Left hindlimb (tissue), 1 donor: ENCODE measurements at places on chromosomes 5 and 9.

DNA sequence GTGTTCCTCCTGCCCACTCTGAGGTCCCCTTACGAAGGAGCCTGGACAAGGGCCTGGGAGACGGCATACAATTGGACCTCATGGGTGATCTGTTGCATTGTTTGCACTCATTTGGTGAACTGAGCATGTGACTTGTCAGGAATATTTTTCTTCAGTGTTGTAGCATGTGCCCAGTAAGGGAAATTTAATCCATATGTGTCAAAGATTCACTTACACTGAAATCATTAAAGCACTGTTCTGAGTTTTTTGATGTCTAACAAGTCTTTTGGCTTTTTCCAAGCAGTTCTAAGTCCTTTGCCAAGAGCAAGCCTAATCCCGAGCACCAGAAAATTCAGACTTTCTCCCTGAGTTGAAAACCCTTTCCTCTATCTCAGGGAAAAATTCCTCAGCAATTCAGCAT, 61.6 kb upstream of the RPS23 start:
- no peak for DNase-seq

DNA sequence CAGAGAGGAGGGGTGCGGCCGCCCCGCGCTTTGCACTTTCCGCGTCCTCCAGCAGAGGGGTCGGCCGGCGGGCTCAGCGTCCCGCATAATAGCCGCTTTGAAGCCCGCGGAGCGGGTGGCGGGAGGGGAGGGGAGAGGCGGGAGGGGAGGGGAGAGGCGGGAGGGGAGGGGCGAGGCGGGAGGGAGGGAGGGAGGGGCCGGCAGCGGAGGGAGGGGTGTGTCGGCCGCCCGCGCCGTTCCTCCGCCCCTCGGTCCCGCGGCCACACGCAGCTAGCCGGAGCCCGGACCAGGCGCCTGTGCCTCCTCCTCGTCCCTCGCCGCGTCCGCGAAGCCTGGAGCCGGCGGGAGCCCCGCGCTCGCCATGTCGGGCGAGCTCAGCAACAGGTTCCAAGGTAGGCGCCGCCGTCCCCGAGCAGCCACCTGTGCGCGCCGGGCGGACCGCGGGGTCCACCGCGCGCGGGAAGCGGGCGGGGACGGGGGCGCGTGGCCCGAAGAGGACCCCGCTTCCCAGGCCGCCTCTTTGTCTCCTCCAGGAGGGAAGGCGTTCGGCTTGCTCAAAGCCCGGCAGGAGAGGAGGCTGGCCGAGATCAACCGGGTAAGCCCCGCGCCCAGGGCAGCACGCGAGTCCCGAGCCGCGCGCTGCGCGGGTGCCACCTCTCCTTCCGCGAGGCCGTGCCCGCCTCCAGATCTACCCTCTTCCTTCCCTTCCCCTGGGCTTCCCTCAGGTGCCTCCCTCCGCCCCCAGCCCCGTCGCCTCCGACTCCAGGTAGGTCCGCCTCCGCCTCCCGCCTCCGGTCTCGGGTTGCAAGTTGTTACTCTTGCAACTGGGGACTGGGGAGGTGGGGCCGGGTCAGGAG, at the start of gene AIF1L:
Gene AIF1L, plus strand, starts transcription at position 263 of the 857 bp plus-strand sequence. Its CDS starts 99 bp downstream, at position 362.
- DNase-seq: peak; percentile 64

DNA sequence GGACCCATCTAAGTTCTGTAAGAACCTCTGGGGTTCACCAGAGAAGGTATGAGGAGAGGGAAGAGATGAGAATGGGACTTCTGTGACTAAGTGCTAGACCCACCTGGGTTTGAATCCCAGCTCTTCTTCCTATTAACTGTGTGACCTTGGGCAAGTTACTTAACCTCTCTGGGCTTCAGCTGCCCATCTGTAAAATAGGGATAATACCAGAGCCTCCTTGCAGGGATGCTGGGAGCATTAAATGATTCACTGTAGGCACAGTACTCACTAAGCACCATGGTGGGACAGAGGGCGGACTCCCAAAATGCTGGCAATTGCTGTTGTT, 53.6 kb downstream of the WHRN start:
- DNase-seq: no peak

DNA sequence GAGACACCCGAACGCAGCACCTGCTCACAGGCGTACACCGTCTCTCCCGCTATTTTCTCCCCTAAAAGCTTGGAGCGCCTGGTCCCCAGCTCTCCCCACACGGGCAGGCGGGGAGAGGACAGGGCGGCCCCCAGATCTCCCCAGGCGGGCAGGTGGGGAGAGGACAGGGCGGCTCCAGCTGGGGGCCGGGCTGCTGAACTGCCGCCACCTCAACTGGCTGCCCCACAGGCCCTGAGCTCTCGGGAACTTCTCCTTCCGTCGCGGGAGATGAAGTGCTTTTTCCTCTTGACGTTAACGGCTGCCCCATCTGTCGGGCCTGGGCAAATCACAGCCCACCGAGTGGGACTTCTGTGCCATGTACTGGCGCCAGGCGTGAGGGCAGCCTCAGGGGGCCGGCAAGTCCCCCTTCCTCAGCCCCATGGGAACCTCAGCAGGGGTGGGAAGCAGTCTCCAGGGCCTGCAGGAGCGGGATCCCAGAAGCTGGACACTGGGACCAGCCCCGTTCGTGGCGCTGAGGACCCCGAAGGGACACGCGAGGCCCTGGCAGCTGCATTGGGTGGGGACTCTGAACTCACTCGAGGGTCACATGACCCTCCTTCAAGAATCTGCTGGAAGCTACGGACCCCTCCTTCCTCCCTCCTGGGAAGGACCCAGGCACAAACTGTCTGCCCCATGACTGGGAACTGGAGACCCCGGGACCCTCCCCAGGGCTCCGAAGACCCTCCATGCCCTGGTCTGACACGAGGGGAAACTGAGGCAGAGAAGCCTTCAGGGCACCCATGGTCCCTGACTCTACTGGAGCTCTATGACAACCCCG, 5.7 kb upstream of the EGFL7 start:
- peak; percentile 38 for DNase-seq

DNA sequence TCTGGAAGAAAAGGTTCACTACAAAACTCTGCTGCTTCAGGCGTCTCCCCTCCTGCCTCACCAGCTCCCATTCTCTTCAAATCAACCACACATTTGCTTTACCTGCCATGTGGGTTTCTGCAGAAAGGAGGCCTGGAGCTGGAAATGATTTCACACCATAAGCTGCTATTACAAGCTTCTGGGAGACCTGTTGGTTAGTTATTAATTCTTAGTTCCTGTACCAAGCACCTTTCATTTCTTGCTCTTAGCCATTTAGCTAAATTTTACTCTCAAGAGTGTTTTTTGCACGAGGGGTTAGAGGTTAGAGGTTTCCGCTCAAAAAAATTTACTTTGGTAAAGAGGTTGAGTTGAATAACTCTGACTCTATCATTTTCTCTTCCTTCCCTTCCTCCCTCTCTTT, 70.3 kb downstream of the MAP1B start:
- DNase-seq: no peak

DNA sequence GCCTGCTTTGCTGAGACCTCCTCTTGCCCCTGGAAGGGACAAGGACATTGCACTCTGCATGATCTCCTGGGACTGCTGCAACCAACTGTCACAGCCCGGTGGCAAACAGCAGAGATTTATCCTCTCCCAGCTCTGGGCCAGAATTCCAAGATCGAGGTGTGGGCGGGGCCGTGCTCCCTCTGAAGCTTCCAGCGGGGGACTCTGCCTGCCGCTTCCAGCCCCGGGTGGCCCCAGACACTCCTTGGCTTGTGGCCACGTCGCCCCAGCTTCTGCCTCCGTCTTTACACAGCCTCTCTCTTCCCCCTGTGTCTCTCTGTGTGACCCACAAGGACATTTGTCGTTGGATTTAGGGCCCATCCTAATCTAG, 67.1 kb downstream of the COL5A1 start:
- no peak for DNase-seq

- DNase-seq: no peak
Measured at GRCh38 chr9:120187758-120188157, 392.2 kb downstream of the CDK5RAP2 start.

DNA sequence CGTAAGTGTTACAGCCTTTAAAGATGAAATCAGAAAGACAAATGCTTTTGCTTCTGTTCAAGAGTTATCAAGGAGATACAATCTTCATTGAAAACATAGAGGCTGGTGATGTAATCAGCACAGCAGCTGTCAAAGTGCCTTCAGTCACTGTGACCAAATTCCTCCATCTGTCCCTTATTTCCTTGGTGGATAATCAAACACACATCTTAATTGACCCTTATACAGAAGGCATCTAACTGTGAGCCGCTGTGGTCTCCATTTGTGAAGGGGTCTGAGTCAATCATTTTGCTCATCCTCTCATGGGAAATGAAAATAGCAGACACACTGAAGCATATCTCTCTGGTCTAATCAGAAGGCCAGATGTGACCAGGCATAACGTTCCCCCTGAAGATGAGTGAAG, 130.1 kb upstream of the TLR4 start:
- no peak for DNase-seq

DNA sequence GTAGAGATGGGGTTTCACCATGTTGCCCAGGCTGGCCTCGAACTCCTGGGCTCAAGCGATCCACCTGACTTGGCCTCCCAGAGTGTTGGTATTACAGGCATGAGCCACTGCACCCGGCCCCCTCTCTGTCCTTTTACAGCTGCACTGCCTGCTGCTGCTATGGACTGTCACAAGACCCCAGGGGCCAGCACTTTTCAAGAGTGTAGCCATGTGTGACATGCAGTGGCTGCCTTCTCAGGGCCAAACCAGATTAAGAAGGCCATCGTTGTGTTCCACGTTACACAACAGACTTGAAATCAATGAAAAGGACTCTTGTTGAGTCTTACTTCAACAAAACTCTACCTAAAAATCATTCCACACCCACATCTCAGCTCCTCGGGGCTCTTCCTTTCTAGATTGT, 78.9 kb upstream of the ICE1 start:
- no peak for DNase-seq

DNA sequence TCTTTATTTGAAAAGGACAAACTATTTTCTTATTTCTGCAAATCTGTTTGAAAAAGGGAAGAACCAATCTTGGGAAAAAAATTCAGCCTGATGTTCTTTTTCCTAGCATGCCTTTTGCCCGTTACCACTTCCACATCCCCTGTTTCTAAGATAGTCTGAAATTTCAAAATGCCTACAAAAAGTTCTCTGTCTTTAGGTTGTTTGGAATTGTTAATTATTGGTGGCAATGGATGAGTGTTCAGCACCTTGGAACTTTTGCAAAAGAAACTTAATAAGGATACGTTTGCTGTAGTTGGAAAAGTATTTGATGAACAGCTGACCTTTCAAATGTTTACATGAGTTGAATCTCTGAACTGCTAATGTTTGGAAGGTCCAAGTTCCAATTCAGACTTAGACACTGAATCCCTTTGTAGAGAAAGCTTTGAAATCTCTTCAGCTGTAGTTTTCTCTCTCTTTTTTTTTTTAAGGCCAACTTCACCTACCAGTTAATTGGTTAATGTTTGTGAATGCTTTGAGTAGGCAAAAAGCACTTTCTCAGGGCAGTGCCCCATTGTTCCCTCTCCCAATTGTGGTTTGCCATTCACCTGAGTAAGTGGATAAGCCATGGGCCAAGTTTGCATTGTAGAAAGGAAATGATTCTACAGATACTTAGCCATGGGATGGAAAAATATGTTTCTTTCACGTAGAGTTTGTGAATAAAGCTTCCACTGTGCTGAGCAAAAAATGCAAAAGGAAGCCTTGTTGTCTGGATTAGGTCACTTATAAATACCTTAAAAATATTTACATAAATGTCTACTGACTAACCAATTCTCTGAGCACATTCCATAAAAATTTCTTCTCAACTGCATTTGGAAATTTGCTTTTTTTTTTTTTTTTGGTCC, 156.4 kb upstream of the ELL2 start:
- DNase-seq: no peak

DNA sequence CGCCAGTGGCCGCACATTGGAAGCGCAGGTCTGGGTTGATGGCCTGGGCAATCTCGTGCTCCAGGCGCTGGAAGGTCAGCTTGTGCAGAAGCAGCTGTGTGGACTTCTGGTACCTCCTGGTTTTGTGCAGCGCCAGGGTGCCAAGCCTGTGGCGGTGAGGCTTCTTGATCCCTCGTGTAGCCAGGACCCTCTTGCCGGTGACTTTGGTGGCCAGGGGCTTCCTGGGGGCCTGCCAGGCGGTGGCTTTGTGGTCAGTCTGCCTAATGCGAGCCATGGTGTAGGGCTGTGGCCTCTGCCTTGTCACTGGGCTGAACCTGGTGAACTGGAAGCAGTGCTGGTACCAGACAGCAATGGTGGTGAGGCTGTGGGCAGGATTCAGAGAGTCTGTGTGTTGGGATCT, 6.2 kb upstream of the TAF11L13 start:
- no peak for DNase-seq

DNA sequence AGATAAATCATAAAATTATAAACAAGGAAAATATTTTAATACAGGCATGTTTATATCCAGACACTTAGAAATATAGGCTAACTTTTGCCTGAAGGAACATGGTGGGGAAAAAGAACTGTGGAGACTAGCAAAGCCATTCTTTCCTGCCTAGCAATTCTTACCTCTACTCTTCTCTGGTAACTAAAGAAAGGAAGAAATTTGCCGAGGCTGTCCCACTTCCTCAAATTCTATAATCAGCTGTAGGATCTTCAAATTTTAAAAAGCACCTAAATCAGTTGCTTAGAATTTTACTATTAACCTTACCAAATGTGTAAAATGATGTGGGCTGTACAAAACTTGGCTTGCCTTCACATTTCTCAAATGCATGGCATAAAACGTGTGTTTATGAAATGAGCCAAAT, 249.1 kb upstream of the SMARCA2 start:
- DNase-seq: no peak

GRCh38 chr9:98850851-98851729, 43.6 kb downstream of the GALNT12 start:
- no peak for DNase-seq

DNA sequence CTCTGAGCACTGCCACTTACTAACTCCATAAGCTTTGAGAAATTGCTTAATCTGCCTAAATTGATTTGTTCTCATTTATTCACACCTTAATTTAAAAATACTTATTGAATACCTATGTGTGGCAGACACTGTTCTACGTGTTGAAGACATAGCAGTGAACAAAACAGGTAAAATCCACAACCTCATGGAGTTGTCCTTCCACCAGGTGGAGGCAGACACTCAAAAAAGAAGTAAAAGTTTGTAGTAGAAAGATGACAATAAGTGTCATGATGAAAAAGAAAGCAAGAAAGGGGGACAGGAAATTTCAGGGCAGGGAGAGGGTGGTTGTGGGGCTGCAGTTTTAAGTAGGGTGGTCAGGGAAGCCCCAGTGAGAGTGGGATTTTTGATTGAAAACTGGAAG, 94.9 kb downstream of the SREK1 start:
- no peak for DNase-seq

DNA sequence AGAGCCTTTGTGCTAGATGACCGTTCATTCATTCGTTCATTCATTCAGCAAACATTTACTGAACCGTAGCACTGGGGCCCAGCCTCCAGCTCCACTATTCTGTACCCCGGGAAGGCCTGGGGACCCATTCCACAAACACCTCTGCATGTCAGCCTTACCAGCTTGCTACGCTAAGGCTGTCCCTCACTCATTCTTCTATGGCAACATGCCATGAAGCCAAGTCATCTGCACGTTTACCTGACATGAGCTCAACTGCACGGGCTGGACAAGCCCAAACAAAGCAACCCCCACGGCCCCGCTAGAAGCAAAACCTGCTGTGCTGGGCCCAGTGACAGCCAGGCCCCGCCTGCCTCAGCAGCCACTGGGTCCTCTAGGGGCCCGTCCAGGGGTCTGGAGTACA, 6.0 kb downstream of the CEL start:
- DNase-seq: no peak
